B cell (primary cell): ENCODE measurements at places on chromosomes 6 and 20. TPM values are rescaled to one million over a fixed set of nuclear protein-coding genes. Genes with fewer than 3 reads are reported as not detected.

GRCh38 chr20:62454904-62455636 lies 20.7 kb downstream of the GATA5 start:
- no peak overlapping the region for H3K4me3 ChIP-seq
- H3K27ac ChIP-seq = no peak overlapping the region
- no peaks in the 10 kb centered on the region for H3K36me3 ChIP-seq
- no peaks in the 10 kb centered on the region for H3K27me3 ChIP-seq

- no peaks in the 10 kb centered on the region for H3K4me1 ChIP-seq
- no peak for DNase-seq
- no peak overlapping the region for H3K4me3 ChIP-seq
- H3K36me3 ChIP-seq = no peaks in the 10 kb centered on the region
Observed at GRCh38 chr20:57268399-57269076, 2.1 kb upstream of the BMP7 start.

DNA sequence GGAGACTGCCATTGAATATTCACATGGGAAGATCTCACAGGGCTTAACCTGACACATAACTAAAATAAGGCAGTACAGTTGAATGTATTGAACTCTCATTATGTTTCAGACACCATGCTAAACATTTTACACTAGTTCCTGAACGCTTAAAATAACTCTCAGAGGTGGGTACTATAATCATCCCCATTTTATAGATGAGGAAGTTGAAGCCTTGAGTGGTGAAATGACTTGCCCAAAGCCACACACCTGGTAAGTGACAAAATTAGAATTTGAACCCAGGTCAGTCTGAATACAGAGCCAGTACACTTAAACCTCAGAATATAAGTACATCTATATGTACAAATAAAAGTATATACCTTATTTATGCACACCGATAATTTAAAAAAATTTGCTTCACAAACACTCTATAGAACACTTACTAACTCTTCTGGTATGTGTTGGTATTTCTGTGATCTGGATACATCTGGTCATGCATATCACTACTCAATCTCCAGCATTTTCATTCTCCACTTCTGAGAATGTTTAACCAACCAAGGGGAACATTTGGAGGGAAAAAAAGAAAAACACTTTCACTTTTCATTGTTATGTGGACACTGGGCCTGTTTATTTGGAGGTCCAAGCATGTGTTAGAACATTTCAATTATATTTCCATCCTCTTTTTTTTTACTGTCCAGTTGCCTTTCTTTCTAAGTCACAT lies 4.6 kb upstream of the BICRAL start:
- no peak overlapping the region for H3K4me3 ChIP-seq
- H3K36me3 ChIP-seq = no peaks in the 10 kb centered on the region
- H3K27ac ChIP-seq = peak overlapping the region; percentile 16

GRCh38 chr20:62049342-62050165 lies 16.1 kb downstream of the TAF4 start:
- no peaks in the 10 kb centered on the region for H3K36me3 ChIP-seq
- no peak for DNase-seq

Gene ENPP5
- polyA plus RNA-seq = 0.09 and 0.13 TPM in 2 replicates

Gene PNPLA1
- polyA plus RNA-seq = 0.10 TPM in 1 of 2 replicates, not detected in the other

Gene RGS17
- not detected in 2 replicates for polyA plus RNA-seq

Gene ALDH5A1
- 5.4 and 5.7 TPM in 2 replicates for polyA plus RNA-seq
